ENCODE measurements at places on chromosomes 3 and 15.

GRCh38 chr3:152516216-152516615, 247.5 kb downstream of the MBNL1 start:
- DNase-seq = no peak

- DNase-seq = no peak
Measured at GRCh38 chr15:87792250-87793040, 464.1 kb downstream of the NTRK3 start.

DNA sequence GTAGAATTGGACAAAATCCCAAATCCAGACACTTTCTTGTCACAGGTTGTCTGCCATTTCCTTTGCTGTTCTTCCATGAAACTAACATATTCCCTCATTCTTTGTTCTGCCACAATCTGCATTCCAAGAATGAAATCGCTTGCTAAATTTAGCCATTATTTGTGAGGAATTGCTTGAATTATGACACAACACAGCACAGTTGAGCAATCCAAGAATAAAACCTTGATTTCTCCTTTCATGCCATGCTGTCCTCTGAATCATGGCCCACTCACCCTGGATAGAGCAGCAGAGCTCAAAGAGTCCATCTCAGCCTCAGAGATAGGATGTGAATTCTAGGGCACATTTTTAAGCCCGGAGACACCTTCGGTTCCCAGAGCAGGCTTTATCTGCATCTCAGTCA, 35.2 kb upstream of the GREM1 start:
- DNase-seq = no peak

DNA sequence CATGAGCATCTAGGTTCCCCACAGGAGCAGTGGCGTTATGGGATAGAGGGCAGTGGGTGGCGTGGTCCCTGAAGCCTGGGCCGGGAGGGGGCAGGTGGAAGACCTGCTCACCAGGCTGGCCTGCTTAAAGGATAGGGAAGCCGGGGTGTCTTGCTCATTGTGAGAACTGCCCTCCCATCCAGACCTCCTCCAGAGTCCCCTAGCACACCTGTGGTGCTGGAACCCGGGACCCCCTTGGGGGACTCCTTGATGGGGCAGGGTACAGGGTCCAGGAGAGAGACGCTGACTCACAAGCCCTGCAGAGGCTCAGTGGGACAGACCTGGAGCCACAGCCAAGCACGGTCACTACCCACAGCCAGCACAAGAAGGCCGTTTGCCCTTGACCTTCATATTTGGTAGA, 2.8 kb upstream of the RHCG start:
- DNase-seq = no peak

DNA sequence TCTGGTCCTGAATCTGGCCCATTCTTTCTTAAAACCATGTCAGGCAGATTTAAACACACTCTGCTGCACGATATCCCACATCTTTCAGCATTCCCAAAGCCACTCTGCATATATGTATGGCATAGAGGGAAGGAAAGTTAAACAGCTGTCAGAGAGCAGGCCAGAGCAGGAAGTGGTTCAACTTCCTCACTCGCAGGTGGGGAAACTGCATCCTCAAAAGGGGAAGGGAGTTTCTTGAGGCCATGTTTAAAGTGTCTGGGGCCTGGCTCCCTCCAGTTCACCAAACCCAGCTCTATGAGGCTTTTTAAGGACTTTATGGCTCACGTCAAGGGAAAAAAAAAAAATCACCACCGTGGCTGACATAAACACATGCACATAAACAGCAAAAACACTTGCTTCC, 123.1 kb downstream of the OPA1 start:
- no peak for DNase-seq

- DNase-seq = no peak
Measured at GRCh38 chr3:64489361-64490044, 198.3 kb downstream of the ADAMTS9 start.

GRCh38 chr3:45125550-45126026, 20.6 kb downstream of the CDCP1 start:
- DNase-seq = no peak

- DNase-seq = no peak
Measured at GRCh38 chr3:54188176-54188791, 65.9 kb downstream of the CACNA2D3 start.

GRCh38 chr3:71681224-71681668, 44.0 kb downstream of the EIF4E3 start:
- DNase-seq = no peak

DNA sequence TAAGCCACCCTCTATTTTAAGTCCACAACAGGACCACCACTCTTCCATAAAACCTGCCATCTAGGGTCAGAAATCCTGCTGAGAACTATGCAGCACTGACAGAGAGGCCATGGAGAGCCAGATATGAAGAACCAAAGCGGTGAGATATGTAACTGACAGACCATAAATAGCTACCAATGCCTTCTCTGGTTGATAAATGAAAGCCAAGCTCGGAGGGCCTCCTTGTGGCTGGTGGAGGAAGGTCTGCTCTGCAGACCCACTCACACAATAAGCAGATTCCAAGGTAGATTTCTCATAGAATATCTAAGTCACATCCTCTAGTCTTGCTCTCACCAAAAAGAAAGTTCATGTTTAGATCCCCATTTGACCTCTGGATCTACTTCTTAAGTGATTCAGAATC, 38.9 kb downstream of the RYK start:
- no peak for DNase-seq
